NCI-H774 (cell line): ENCODE measurements at places on chromosomes 7 and 10.

DNA sequence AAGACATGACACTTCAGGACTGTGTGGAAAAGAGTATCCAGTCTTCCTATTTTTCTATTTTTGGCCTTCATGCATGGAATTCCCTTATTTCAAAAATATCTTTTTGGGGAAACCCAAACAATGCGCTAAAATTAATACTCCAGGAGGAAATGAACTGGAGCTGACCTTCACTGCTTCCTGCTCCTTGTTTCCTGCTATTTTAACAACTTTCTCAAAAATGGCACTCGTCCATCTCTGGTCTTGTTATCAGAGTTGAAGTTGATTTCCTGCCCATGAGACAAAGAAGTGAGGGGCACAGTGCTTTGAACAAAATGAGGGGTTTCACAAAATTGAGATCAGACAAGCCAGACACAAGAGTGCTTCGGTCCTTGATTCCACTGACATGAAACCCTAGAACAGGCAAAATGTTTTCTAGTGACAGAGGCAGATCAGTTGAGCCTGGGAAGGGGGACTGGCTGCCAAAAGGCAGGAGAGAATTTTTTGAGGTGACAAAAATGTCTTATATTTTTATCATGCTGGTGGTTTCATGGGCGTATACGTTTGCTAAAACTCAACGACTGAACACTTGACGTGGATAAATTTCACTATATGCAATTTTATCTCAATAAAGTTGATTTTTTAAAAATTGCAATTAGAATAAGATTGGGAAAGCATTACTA lies 193.2 kb downstream of the CREB5 start:
- no peak for DNase-seq

DNA sequence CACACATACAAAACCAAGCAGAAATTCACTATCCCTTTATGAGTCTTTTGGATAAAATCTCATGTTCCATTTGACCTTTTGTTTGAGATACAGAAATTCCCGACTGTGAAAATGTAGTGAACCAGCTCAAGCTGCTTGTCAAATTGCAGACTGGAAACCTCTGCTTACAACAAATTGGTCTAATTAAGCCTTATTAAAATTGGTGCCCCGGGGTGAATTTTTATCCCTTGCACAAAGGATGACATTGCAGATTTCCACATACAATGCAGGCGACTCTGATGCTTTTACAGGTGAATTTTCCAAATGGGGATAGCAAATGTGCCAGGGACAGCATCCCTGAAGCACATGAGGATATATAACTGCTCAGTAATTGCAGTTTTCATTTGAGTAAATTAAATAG lies 257.3 kb downstream of the BMPER start:
- DNase-seq: no peak

GRCh38 chr10:6299743-6300105 lies 97.0 kb downstream of the PFKFB3 start:
- DNase-seq: no peak

DNA sequence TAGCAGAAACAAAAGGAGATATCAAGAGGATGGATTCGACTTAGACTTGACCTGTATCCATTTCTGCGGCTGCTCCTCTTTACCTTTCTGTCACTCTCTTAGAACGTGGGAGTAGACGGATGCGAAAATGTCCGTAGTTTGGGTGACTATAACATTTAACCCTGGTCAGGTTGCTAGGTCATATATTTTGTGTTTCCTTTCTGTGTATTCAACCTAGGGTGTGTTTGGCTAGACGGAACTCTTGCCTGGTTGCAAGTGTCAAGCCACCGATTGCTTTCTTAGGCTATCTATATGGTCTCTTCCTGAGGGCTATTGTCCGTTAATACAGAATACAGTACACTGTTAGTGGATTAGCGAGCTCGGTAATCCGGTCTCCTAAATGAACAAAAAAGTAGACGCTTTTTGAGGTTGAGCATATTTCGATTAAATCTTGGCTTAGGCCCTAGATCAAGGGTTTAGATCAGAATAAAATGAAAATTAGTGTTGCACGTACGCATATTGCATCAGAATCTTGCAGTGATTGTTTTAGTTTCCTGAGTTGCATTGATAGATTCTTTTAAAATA lies 1.2 kb downstream of the PTEN start:
- no peak for DNase-seq
